ENCODE measurements at places on chromosomes 6 and 20.

GRCh38 chr6:119339941-119340456 is 9.6 kb downstream of the MAN1A1 start:
- DNase-seq, result no peak

DNA sequence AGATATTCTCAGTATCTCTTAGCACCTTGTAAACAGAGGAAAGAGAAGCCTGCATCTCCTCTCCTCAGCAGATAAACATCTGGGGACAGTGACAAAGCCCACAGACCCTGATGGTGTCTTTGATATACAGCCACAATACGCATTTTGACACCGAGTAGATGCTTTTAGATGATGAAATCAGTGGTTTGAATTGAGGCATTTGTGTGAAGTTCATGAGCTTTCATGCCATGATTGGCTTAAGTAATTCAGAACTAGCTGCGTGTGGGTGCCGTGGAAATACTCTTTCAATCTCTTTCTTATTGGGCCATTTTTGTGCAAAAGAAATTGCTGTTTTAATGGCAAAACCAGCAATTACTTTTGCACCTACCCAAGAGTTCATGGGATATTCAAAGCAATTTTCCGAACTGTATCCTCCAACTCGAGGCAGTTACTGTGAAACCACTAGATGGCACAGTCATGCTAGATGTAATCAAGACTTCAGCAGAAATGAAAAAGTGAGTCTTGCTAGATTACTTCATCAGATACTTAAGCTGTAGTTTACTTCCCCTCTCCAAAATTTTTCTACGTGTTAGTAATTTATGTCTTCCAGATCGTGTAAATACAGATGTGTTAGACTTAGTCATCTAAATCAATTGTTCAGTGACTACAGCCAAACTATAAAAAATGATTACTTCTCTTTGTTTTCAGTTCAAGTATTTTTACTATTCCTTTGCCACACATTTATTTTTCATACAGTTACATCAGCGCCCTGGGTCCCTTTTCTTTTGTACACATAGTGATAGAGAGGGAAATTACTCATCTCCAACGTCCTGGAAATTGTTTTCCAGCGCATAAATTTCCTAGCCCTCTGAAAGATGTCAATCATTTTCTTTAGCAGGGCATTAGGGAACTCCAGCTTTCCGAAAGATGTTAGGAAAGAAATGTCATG is 49.4 kb downstream of the IYD start:
- no peak for DNase-seq

GRCh38 chr6:7919871-7920270 is 9.3 kb upstream of the TXNDC5 start:
- DNase-seq, result no peak

- DNase-seq, result no peak
Observed at GRCh38 chr6:142913036-142913510, 31.9 kb downstream of the HIVEP2 start.
